Suprapubic skin (tissue), 4 donors: ENCODE measurements at places on chromosomes 4 and X. TPM values are rescaled to one million over a fixed set of nuclear protein-coding genes. Genes with fewer than 3 reads are reported as not detected.

DNA sequence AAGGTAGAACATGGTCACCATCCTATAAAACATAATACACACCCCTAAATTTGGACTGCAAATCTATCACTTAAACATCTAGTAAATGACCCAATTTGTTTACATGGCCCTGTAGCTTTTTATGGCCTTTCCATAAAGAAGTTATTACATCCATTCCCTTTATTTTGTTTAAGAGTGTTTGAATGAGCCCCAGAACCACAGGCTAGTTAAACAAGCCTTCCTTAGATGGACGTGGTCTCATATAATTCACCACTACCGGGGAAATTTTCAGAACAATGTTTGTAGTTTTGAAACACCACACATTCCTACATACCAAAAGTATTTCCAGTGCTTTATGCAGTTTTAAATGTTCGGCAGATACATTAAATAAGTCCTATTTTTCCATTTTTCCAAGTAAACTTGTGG, 12.3 kb downstream of the PDGFC start:
- DNase-seq, result no peak

DNA sequence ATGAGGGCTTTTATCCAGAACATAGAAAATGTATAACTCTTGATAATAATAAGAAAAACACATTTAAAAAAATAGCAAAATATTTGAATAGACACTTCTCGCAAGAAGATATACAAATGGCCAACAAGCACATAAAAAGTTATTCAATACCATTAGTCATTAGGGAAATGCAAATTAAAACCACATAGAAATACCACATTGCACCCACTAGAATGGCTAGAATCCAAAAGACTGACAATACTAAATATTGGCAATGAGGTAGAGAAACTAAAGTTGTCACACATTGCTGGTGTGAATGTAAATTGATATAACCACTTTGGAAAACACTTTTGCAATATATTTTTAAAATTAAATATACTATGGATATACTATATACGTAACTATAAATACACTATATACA, 754.3 kb upstream of the MAGEB2 start:
- DNase-seq, result no peak

The OTUD6A gene
- total RNA-seq, result not detected

DNA sequence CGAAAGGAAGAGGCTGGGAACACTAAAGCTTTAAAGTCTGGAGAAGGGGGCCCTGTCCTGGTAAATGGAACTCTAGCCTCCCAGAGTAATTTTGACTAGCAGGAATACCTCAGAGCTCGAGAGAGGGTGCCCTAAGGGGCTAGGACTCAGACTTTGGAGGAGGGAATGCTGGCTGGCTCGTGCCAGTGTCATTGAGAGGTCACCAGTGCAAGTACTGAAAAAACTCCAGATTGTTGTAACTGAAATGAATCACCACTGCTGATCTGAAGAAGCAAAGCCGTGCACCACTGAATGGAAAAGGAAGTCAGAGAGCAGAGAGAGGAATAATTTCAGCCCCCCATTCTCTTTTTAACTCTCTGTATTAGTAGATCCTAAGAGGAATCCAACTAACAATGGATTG, 690.2 kb downstream of the FAT4 start:
- no peak for DNase-seq

The OPHN1 gene
- total RNA-seq, result 7.9 TPM

DNA sequence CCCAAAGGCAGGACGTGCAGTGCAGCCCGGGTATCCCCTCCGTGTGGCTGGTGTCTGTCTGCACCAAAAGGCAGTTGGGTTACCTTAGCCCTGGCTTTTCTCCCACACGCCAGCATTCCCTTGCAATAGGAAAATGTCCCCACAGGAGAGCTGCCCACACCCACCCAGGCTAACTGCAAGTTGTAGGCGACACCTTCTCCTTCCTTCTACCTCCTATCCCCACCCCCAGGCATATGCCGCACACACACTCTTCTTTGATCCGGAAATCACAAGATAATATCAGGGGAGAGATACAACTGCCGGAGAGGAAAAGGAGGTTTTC, 444 bp upstream of the APBB2 start:
- DNase-seq, result no peak

DNA sequence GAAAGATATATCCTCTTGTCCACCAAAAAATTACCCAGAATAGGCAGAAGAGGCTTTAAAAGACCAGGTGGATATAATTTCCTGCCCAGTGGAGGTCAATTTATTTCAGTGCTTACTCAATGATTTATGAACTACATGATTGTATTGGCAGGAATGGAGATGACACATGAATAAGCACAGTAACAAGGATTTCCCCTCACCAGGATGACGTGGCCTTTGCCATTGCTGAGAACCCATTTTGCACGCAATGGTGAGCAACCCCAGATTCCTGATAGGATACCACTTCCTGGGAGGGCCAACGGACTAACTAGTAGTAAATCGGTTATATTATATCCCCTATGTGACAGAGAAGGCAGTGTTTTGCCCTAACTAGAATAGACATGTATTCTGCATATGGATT, 11.6 kb upstream of the TTC29 start:
- no peak for DNase-seq

The SPANXN3 gene
- total RNA-seq, result not detected

GRCh38 chr4:108272046-108272445, 103.3 kb upstream of the LEF1 start:
- no peak for DNase-seq
